Activated CD4-positive, CD25-positive, alpha-beta regulatory T cell treated with anti-CD3 and anti-CD28 coated beads, Interleukin-2, amount 50 U/mL, for 24 hours (primary cell): ENCODE measurements at places on chromosomes 16 and 17.

DNA sequence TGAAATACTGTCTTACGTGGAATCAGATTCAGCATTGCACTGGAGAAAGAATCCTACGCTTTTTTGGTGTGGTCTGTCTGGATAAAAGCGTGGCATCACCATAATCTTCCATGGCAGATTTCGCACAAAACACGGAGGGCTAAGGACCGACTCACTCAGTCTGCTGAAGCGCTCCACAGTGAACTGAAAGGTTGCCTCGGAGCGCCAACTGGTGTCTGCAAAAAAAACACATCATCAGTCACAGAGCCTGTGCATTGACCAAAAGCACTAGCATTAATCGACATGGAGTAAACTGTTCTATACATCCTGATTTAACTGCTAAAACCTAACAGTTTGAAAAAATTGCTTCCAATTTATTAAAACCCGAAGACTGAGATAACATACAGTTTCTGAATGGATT lies 40.5 kb downstream of the USP7 start:
- no peak for ATAC-seq

- ATAC-seq: no peak
Observed at GRCh38 chr16:72380283-72380682, 208.3 kb upstream of the PMFBP1 start.

- ATAC-seq: no peak
Observed at GRCh38 chr17:29571883-29572681, 3.6 kb downstream of the TP53I13 start.

- peak; percentile 60 for ATAC-seq
Observed at GRCh38 chr17:68057531-68057952, 22.0 kb downstream of the KPNA2 start.

GRCh38 chr17:66290101-66290722 lies 12.2 kb upstream of the PRKCA start:
- ATAC-seq: no peak

DNA sequence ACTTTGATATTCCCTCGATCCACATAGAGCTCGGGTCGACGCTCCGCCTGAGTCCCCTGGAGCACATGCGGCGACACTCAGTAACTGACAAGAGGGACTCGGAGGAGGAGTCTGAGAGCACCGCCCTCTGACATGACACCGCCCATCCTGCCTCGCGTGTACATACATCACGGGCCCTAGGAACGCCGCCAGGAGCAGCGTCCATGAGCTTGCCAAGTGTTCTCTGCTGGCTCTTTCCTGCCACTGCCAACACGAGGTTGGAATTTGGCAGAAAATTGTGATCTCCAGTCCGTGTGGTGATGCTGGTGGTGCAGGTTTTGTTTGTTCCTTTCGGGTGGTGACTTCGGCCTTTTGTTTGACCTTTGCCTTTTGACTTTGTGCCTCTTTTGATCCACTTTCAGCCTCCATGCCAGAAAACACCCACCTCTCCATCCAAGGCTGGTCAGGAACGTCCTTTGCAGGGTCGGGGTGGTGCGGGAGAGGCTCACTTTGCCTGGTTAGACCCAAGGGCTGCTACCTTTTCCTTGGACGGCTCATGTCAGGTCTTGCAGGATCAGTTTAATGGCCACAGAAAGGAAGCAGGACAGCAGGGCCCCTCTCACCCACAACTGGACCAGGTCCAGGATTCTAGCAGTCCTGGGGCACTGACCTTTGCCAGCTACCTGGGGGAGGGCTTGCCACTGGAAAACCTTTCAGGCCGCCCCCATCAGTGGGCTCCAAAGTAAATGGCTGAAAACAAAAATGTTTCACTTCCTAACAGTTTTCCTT lies 27.6 kb downstream of the ELAC2 start:
- ATAC-seq: no peak

DNA sequence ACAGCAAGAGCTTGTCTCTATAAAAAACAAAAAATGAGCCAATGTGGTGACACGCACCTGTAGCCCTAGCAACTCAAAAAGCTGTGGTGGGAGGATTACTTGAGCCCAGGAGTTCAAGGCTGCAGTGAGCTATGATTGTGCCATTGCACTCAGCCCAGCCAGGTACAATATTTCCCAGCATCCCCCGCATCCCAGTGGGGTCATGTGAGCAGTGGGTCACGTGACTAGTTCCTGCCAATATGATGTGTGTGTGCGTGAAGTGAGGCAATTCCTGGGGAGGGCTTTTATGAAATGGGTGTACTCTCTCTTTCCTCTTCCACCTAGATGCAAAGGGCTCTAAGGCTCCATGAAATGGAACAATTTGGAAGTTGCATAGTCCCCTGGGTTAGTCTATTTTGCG lies 81.3 kb downstream of the GSG1L start:
- ATAC-seq: no peak

DNA sequence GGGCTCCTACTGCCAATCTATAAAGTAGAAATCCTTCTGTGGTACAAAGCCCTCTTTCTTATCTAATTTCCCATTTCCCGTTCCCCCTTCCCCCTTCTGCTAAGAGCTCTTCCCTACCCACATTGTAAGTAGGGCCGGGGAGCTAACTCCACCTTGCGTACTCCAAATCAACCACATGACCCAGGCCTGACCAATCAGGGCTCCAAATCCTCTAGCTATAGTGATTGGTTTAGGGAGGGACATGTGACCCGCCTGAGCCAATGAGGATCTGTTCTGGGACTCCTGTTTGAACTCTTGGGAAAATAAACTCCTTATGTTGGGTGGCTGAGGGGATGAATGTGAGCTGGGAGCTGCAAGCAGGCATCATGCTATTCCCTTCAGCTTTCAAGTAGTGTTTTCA lies 40.9 kb upstream of the MEOX1 start:
- no peak for ATAC-seq

GRCh38 chr17:31803494-31804213 lies 55.4 kb downstream of the COPRS start:
- ATAC-seq: no peak

GRCh38 chr17:32875230-32875917 lies 1.6 kb downstream of the MYO1D start:
- ATAC-seq: no peak
